Activated gamma-delta T cell treated with anti-CD3 and anti-CD28 coated beads, Interleukin-2, amount 50 U/mL, for 16 hours (primary cell): ENCODE measurements at places on chromosomes 4 and X.

DNA sequence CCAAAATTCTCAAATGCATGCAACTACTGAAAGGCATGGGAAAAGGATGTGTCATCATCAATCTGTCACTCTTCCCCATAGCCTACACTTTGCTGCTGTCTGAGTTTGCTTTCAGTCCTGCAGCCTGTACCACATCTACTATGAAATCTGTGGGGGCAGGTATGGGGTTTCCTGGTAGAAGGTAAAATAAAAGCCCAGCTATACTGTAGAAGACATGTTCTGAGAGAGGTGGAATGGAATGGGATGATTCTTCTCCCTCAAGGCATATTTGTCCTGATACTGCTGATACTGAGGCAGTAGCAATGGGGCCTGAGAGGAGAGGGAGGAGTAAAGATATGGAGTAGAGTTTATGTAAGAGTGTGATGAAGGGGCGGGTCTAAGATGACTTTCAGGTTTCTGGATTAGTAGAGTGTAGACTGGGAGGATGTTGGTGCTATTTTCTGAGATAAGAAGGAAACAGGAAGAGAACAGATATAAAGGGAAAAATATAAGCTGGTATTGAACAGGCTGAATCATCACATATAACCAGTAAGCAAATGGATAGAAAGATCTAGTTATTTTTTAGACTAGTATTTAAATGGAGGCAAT is 38.7 kb upstream of the GYPA start:
- DNase-seq: no peak

DNA sequence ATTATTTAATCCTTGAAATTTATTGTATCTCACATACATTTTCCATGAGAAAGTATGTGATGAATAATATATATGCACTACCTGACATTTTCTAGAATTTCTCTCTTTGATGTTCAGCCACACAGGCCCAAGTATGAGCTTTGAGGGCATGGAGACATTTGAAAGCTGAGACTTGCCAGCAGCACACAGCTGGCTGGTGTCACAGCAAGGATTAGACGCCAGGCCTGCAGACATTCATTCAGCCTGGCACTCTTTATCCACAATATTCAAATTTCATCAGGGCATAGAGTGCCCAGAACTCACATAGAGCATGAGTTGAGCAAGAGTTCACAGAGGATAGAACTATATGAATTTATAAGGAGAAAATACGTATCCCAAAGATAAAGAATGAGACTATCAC is 74.0 kb downstream of the GRIA2 start:
- no peak for DNase-seq

DNA sequence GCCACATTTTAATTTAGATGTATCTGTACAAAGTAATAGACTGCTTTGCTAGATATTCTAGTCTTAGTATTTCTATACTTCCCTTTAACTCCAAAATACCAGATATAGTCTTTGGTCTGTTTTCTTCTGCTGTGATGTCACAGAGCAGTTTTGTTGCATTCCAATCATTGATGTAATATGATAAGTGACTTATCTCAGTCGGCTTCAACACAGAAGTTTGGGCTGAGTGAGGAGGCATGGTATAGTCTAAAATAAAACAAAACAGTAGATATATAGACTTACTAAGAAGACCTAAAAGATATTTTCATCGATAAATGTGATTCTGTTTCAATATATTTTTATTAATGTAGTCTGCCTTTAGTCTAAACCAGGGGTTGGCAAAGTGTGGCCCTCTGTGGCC is 169.9 kb downstream of the DCK start:
- no peak for DNase-seq

DNA sequence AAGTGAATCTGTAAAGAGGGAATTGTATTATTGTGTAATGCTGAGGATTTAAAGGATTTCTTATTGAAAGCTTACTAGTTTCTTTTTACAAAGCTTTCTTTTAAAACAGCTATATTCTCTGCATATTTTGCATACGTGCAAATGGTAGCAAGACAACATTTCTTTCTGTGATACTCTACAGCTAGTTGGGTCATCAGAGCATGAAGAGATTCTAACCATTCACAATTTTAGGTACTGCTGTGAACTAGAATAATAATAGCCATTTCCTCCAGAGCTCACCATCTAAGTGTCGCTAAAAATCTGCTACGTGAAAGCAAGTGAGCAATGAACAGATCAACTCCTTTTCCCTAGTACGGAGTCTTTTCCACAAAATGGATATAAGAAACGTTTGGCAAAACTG is 37.3 kb downstream of the ARHGAP6 start:
- no peak for DNase-seq

DNA sequence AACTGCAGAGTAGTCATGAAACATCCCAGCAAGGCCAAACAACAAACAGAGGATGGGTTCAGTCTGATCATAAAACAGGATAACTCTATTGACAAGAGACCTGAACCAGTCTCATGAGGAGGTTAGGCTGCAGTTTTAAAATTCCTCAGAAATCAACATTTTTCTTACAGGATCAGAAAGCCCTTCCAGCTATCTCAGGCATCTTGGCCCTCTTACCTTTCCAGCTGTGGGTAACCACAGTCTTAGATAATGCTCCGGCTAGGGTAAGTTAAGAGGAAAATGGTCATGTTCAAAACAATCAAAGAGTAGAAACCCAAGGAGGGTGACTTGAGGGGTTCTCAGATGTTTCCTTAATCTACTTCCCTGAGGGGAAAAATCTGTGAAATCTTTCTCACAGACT is 5.1 kb downstream of the CTSO start:
- no peak for DNase-seq

- no peak for DNase-seq
These were observed 185.2 kb upstream of the CTSO start for GRCh38 chr4:156138781-156139280.

- DNase-seq: no peak
These were observed 1.1 kb upstream of the CUL4B start for GRCh38 chrX:120561634-120562568.

DNA sequence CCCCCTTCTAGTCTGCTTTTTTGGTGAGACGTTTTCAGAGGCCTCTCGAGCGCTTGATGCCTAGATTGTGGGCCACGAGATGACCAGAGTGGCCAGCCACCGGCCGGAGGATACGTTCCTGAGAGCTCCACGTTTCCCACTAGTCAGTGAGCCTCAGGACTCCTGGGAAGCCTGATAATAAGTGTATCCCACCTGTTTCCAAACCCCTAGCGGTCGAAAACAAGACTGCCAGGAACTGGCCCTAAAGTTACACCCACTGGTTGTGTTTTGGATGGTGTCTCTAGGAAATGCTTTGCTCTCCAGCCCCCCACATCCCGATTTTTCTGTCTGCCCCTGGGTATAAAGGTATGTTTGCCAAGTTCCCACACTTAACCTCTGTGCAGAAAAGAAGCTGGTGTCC is 4.6 kb upstream of the RS1 start:
- no peak for DNase-seq

- no peak for DNase-seq
These were observed 1023.1 kb downstream of the SH3BGRL start for GRCh38 chrX:82224961-82225360.

DNA sequence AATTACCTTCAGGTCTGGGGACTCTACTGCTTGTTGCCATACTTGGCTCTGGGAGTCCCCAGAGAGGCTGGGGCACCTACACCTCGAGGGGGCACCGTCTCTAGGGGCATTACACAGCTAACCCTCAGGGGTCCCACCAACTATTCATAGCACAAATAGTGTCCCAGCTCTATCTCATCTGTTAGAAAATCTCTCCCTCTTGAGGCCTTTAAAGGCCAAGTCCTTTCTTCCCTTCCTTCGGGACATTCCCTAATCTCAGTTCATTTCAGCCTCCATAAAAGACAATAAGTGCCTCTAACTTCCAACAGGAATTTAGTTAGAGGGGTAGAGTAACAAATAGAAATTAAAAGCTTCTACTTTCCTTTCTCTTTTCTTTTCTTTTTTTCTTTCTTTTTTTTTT is 55.8 kb upstream of the SORBS2 start:
- DNase-seq: no peak
